ENCODE measurements at places on chromosomes 12 and 14.

DNA sequence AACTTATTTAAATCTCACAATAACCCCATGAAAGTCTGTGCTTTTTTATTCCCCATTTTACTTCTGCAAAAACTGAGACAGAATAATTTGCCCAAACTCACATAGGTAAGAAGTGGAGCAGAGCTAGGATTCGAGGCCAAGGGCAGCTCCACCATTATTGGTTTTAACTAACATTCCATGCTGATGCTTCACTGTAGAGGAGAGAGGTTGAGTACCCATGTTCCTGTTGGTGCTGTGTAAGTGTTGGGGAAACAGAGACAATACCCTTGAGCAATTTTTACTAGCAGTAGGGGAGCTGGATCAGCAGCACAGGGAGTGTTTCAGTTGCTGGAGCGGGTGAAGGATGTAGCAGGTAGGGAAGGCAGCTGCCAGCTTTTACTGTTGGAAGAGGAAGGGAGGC is 21.1 kb downstream of the RASSF8 start:
- no peak for DNase-seq

GRCh38 chr12:31362759-31363415 is 36.9 kb upstream of the SINHCAF start:
- DNase-seq, result peak; percentile 12

- no peak for DNase-seq
Measured at GRCh38 chr12:49961993-49962764, 507 bp downstream of the AQP5 start.

- no peak for DNase-seq
Measured at GRCh38 chr14:35632676-35633075, 98.7 kb downstream of the INSM2 start.

DNA sequence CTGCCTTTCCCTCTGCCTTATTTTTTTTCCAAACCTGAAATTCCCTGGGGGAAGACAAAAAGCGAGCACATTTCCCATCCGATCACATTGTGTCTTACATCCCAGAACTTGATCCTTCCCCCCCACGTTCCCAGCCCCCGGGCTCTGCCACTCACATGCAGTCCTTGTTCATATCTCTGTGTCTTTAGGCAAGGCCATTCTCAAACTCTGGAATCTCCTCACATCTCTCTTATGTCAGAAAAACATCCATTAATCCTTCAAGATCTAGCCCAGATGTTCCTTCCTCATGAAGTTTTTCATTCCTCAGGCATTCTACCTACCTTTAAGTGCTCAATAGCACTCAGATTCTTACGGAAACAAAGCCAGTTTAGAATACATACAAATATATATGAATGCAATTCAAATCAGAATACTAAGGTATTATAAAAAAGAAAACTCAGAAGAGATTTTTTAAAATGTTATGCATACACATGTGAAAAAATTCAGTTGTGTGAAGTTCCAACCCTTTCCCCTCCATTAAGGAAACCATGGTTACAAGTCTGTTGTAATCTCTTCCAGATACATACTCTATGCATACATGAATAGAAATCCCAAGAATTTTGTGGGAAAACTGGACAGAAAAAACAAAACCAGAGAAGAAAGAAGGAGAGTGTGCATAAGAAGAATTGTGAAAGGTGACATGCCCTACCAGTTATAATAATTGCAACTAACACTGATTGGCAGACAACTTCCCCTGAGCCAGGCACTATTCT is 120.3 kb downstream of the SLC38A1 start:
- DNase-seq, result no peak

GRCh38 chr12:52432559-52433207 is 1.5 kb downstream of the KRT75 start:
- no peak for DNase-seq

GRCh38 chr14:99688629-99689028 is 4.5 kb downstream of the CYP46A1 start:
- no peak for DNase-seq

DNA sequence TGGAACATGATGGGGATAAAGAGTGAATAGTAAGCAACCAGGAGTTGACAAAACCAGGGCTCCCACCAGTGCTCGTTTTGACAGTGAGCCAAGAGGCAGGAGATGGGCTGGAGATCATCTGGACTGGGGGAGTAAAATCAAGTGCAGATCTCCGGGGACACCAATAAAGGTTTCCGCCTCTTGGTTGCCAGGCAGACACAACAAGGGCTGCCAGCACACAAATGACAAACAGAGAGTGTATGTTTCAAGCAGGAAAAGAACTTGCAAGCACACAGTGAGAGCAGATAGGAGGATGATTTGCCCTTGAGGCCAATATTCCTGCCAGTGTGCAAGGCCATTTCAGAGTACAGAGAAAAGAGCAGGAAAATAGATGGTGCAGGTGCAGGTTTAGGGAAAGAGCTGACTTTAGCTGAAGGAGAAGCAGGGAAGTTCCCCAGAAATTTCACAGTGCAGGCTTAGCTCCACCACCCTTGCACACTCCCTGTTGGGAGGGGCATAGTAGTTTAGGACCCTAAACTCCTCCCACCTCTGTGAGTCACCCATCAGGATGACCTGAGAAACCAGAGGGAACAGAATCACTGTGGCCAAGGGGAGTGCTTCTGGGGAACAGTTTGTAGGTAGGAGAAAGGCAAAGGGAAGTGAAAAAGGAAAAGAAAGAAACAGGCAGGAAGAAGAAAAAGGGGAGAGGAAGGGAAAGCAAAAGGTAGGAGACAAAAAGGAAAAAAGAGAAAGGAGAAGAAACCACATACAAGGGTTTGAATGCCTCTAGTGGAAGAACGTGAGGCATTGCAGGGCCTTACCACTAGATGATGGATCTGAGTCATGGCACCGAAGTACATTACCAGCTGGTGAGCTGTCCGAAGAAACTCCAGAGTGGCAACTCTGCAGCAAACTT is 404.4 kb downstream of the SLC6A15 start:
- no peak for DNase-seq

- DNase-seq, result no peak
Measured at GRCh38 chr12:104360157-104360556, 56.6 kb downstream of the EID3 start.

DNA sequence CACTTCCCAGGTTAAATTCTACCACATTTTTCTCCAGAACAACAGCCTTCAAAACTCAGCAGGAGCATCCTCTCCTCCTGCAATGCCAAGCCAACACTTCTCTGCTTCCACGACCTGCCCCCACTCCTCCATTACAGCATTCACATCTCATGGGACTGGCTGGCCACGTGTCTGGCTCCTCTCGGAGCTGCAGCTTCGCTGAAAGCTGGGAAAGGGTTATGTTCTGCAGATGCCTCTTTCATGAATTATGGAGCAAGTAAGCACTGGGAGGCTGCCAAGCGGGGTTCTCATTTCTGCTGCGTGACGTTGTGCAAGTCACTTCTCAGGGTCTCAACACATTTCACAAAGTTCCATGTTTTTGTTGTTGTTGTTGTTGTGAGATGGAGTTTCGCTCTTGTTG is 142.2 kb upstream of the RFLNA start:
- no peak for DNase-seq

DNA sequence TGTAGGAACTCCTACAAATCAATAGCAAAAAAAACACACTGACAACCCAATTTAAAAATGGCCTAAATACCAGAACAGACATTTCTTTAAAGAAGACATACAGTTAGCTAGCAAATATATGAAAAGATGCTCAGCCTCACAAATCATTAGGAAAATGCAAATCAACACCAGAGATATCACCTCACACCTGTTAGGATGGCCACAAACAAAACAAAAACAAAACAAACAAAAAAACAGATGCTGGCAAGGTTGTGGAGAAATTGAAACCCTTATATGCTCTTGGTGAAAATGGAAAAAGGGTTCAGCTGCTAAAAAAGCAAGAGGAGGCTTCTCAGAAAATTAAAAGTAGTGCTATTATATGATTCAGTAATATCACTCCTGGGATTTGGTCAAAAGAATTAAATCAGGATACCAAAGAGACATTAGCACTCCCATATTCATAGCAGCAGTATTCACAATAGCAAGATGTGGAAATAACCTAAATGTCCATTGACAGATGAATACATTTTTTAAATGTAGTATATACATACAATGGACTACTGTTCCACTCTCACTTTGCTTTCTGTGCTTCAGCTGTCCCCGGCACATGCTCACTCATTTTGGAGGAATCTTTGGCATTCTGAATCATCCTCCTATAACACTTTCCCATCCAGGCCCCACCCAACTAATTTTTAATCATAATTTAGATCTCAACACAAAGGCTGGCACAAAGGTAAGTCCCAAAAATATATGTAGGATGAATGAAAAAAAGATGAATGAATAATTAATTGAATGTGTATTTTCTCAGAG is 99.1 kb downstream of the SYT1 start:
- no peak for DNase-seq

DNA sequence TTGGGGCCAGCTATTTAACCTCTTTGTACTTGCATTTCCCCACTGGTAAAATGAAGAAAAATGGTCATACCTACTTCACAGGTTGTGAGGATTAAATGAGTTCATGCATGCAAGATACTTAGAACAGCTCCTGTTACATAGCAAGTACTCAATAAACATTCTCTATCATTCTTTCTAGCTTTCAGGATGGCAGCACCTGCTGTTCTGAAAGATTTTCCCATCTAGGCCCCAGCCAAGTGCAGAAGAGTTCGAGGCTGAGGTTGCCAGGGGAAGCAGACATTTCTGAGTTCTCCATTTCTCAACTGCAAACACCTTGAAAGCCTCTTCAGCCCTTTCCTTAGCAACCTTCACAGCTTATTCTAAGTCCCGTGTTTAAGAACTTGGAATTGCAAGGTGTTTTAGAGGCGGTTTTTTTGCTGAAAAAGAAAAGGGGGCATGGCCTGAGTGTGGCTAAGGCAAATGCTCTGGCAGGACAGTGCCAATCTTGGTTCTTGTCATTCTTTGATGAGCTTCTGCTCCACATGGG is 73.0 kb upstream of the PRMT8 start:
- no peak for DNase-seq

- peak; percentile 15 for DNase-seq
Measured at GRCh38 chr12:39467432-39467870, 24.5 kb upstream of the KIF21A start.

GRCh38 chr14:72738161-72738611 is 155.7 kb downstream of the DPF3 start:
- no peak for DNase-seq

- no peak for DNase-seq
Measured at GRCh38 chr12:117231750-117232149, 41.5 kb upstream of the FBXO21 start.

Measured in activated T-cell treated with anti-CD3 and anti-CD28 coated beads, Interleukin-2, amount 50 U/mL, for 72 hours (primary cell).